ENCODE measurements at places on chromosomes 3 and 15.
A peak's percentile ranks its signal among the peaks of the same experiment; 100 is the strongest.

DNA sequence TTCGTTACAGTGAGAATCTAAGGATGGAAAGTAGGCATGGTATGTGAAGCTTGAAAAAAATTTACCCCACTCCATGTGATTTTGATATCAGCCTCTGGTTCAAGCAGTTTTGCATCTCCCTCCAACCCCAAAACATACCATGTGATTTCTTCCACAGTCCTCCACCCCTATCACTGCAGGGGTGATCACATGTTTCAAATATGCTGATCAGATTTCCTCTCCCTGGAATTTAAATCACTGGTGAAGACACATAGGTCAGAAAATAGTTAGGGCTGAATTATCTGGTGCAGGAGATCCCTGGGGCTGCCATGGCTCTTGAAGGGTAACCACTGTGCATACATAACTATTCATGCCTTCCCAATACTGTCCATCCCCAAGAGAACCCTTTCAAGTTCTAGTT, 119.7 kb upstream of the THRB start:
- DNase-seq = no peak

DNA sequence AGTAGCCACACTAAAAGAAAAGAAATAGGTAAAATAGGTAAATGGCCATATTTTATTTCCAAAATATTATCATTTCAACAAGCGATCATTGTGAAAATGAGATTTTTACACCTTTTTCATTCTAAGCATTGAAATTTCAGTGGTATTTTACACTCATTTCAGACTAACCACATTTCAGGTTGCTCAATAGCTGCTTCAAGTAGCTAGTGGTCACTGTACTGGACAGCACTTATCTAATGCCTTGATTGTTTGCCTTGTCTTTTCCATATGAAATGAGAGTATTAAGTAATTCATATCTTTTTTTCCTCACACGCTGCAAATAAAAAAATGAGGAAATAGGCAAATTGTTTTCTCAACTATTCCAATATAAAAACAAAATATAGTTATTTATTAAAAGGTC, 332.8 kb downstream of the NLGN1 start:
- no peak for DNase-seq

GRCh38 chr3:50266836-50267235, 2.1 kb upstream of the SEMA3B start:
- no peak for DNase-seq

GRCh38 chr3:53513556-53514190, 19.3 kb downstream of the CACNA1D start:
- DNase-seq = no peak

GRCh38 chr15:76932135-76932966, 802 bp downstream of the RCN2 start:
- no peak for DNase-seq

DNA sequence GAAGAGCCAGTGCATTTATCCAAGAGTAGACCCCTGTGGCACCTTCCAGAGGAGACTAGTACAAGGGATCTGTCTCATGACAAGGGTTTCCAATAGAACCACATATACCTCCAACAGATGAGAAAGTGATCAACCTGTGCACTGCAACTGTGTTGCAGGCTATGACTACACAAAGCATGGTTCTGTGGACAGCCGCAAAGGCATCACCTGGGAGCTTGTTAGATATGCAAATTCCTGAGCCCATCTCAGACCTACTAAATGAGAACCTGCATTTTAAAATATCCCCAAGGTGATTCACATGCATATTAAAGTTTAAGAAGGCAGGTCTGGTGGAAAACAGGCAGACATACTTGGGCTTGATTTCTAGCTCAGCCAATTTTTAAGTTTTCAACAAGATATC, 368.7 kb downstream of the FOXP1 start:
- no peak for DNase-seq

DNA sequence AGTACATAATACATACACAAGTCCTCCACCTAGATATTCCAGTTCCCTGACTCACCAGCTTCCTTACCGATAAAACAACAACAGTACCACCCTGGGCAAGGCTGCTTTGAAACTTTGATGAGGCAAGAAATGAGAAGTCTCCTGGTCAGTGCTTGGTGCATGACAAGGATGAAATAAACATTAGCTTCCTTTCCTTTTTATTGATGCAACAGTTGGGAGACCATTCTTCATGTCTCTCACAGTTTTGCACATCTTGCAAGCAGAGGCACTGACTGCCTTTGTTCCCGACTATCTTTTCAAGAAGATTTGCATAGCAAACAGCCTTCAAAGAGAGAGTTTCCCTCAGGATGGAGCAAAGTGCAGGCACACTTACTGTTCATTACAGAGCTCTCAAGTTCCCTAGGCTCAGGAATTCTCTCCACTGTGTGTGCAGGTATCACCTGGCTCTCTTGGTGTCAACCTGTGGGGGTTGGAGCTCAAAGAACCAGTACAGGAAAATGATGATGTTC, 65.2 kb downstream of the MYLK start:
- no peak for DNase-seq

GRCh38 chr3:133121450-133121849, 83.3 kb downstream of the TMEM108 start:
- DNase-seq = no peak

DNA sequence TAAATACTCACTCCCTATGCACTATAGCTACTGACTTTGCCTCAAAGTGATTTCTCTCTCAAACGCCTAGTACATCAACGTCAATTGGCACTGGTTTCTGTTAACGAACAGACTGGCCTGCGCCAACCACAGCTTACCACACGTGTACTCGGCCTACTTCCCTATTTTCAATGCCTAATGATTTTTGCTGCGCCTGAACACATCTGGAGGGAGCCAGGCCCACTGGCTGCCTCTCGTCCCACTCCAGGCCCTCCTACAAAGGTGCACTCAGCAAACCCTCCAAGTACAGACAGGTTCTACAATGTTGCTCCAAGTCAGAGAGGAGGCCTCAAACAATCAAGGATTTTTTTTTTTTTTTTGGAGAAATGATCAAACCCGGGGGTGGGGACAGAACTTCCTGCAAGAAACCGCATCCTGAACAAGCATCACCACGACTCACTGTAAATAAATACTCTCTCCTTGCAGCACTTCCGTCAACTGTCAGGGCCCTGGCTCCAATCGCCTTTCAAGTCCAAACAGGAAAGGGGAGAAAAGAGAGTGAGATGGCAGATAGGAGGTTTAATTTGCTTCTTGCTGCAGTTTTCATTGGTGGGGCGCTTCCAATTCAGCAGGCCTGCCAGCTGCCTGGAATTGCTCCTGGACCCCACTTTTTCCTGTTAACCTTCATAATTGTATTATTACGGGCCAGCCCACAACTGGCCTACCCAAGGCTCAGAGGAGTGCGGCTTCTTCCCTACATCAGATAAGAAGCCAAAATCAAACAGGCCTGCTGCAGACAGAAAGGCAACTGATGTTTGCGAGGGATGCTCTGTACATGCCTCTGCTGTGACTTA, 139.3 kb downstream of the FOXP1 start:
- DNase-seq = peak; percentile 87

DNA sequence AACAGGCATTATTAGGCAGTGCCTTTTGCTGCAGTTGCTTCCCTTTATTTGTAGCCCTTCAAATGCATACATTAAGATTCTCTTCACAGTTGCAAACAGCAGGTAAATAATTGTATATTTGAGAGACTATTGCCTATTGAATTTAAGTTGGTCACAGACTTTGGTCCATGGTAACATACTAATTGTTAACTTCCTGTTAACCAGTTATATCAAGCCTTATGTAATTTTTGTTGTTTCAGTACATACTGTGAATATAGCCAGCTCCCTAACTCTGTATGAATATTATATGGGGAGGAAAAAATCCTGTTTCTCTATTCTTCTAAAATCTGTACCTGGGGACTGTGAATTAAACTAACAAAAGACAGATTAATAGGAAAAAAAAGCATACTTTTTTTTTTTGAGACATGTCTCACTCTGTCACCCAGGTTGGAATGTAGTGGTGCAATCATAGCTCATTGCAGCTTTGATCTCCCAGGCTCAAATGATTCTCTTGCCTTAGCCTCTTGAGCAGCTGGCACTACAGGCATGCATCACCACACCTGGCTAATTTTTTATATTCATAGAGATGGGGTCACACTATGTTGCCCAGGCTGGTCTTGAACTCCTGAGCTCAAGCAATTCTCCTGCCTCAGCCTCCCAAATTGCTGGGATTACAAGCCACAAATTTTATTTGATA, 53.2 kb downstream of the CHL1 start:
- DNase-seq = no peak

DNA sequence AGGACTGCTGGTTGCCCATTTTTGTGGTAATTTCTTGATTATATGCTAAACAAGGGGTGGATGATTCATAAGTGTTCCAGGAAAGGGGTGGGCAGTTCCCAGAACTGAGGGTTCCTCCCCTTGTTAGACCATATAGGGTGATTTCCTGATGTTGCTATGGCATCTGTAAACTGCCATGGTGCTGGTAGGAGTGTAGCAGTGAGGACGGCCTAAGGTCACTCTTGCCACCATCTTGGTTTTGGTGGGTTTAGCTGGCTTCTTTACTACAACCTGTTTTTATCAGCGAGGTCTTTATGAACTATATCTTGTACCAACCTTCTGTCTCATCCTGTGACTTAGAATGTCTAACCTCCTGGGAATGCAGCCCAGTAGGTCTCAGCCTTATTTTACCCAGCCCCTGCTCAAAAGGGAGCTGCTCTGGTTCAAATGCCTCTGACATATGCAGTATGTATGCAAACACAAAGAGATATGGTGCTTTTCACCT, 46.2 kb downstream of the C3orf38 start:
- no peak for DNase-seq

- DNase-seq = no peak
Observed at GRCh38 chr15:88113613-88114308, 142.8 kb downstream of the NTRK3 start.

- DNase-seq = no peak
Observed at GRCh38 chr15:69749797-69750196, 297.2 kb downstream of the RPLP1 start.

- no peak for DNase-seq
Observed at GRCh38 chr3:141792495-141792894, 29.3 kb downstream of the GRK7 start.

DNA sequence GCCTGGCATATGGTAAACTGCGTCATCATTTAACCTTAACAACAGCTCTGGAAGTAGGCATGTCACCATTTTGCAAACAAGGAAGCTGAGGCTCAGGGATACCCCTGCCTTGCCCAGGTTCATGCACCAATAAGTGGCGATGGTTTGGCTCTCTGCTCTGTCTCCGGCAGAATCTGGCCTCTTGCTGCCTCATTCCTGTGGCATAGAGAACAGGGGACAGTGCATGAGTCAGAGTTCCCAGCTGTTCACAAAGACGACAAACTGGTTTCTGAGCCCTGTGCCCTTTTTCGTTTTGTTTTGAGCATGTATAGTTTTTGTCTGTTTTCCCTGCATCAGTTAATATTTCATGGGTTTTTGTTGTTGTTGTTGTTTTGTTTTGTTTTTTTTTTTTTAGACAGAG, 236.8 kb downstream of the OPA1 start:
- no peak for DNase-seq

GRCh38 chr3:39754549-39754948, 54.9 kb upstream of the MYRIP start:
- no peak for DNase-seq

- DNase-seq = no peak
Observed at GRCh38 chr3:100171211-100171914, 57.1 kb upstream of the FILIP1L start.

GRCh38 chr15:67883234-67883773, 43.5 kb upstream of the RNU6-1 start:
- no peak for DNase-seq

DNA sequence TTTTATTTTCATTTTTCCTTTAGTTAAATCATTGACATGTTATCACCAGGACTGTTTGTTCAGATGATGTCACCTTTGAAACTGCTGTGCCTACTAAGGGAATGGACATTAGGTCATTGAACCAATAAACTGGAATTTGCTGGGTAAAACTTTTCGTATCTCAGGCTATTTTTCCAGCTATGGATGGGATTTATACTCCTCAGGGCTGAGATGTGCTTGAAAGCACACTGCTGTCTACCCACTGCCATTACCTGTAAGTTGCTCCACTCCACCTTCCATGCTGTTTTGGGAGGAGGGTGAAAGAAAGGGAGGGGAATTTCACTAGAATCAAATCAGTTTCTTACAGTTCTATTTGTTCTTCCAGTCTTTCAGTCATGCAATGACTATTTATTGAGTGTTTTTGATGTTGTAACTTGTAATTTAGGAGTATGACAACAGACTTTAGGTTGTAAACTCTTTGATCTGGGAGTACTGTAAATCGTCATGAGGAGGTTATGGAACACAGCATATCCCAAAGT, 11.3 kb downstream of the EHD4 start:
- DNase-seq = no peak

DNA sequence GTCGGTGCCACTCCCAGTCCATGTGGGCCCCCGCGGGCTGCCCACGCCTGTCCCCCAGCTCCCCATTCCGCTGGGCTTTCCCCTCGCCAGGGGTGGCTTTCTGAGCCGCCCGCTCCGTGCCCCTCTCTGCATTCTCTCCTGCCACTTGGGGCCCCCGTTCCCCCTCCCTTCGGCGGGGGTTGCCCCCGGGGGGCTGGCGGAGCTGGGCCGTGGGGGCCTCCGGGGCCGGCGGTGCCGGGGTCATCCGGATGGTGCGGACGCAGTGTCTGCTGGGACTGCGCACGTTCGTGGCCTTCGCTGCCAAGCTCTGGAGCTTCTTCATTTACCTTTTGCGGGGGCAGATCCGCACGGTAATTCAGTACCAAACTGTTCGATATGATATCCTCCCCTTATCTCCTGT, 46.5 kb downstream of the GRAMD1C start:
- DNase-seq = no peak

DNA sequence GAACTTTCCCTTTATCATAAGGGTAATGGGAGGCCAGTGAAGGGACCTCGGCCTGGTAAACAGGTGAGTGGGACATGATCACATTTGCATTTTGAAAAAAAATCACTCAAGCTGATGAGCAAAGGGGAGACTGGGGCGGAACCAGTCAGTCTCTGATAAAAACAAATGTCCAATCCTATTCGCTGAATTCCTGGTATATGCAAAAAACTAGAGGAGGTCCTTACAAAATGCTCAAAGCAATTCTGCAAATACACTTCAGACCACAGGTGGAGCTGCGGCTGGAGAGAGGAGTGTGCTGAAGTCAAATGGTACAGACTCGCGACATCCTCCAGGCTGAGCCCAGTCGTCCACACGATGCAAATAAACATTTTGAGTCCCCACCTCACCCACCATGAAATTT, 166.7 kb downstream of the FOXP1 start:
- DNase-seq = no peak
